Inflammatory macrophage treated with lipopolysaccharide for 1 hour (primary cell): ENCODE measurements at places on chromosomes 5 and 9.

DNA sequence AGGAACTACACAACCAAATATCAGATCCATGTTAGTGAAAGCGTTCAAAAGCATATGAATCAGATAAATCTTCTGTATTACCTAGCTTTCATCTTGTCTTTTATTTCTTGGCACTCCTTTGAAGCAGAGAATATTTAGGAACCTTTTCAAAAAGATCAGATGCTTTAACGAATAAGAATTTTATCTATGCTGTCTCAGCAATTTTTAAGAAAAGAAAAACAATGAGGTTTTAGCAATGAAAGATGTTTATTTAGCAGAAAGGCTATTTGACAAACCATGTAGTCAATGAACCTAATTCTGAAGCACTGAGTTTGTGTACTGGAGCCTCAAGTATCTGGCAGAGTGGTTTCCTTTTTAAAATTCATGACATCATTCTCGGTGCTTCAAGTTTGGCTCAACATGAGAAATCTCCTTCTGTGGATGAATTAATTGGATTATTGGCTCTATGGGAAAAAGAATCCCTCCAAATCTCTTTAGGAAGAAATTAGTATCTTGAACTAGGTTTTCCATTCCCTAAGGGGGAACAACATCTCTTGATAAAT is 534.7 kb downstream of the CAAP1 start:
- no peak for DNase-seq

DNA sequence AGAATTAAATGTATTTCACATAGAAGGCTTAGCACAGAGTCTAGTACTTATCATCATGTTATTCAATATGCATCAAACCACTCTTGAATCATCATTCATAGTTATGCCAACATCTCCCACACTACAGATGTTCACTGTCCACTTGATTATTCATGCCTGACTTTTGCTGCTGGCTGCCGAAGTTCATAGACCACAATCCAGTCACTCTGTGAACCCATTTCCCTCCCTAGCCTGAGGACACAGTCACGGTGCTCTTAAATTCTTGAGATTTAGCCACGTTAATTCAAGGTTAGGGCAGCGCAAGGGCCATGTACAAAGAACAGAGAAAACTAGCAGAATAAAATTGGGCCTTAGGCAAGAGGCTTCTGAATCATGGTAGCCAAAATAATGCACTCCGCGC is 32.4 kb downstream of the ABCA1 start:
- no peak for DNase-seq

- no peak for DNase-seq
Observed at GRCh38 chr5:168163966-168164365, 127.5 kb upstream of the WWC1 start.

- DNase-seq = no peak
Observed at GRCh38 chr5:133034064-133034463, 7.7 kb upstream of the ZCCHC10 start.

DNA sequence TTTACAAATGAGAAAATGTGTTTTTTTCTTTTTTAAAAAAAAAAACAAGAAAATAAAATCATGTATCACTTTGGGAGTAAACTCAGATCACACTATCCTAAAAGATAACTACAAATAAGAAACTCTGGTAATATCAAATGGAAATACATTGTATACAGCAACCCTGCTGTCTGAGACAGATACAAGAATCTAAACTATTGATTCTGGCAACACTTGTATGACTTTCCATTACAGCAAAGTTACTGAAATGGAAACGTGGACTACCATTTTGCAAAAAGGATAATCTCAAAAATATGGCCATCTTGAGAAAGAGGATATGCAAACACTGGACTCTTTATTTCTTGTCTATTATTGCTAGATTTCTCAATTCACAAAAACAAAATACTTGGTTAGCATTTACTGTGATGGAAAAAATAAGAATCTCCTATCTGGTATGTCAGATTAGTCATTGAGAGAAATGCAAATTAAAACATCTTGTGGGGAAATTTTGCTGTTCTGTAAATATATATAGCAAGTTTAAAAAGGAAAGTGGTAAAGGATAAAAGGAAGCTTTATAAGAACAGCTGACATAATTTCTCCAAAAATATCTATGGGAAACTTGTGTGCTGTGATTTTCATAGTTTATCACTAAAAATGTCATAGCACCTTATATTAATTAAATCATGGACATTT is 112.9 kb upstream of the FER start:
- peak; percentile 26 for DNase-seq

GRCh38 chr5:144731786-144732185 is 561.1 kb downstream of the KCTD16 start:
- no peak for DNase-seq

DNA sequence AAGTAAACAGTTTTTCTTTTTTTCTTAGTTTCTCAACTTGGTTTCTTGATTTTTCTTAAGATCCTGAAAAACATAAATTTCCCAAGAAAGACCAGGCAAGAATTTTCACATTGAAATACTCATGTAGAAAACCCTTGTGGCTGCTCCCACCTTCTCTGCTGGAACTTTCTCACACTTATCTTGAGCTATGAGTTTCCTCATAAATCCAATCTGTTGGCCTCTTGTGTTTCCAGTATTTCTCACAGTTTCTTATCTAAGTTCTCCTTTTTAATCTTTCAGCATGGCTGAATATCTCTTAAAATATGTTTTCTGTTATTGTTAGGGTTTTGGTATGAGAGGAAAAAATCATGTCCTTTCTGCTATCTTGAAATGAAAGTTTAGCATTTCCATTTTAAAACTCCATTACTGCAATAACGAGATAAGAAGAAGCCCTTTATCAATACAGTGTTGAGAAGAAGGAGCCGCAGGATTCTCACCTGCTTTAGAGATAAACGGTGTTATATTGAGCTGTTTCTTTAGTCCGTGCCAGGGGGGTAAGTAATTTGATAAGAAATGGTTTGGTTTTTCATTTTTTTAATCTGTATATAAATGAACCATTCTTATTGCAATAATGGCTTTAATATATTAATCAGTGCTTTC is 89.3 kb downstream of the ALDH1A1 start:
- DNase-seq = no peak

DNA sequence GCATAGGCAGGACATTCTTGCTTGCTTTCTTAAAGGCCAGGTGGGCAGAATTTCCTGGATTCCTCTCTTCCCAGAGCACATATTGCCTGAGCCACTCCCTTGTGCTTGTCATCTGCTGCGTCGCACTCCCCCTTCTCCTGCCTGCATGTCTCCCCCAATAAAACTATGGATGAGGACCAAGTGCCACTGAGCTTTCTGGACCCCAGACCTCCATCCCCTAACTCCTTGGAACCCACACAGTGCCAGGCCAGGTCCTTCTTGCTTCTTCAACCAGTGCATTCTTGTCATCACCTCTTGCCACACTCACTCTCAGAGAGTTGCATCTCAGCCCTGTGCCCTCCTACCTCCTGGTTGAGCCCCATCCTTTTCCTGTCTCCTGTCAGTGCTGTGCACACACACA is 157.9 kb upstream of the PANK3 start:
- no peak for DNase-seq

- DNase-seq = peak; percentile 72
Observed at GRCh38 chr5:115838885-115839518, 2.4 kb downstream of the ATG12 start.

DNA sequence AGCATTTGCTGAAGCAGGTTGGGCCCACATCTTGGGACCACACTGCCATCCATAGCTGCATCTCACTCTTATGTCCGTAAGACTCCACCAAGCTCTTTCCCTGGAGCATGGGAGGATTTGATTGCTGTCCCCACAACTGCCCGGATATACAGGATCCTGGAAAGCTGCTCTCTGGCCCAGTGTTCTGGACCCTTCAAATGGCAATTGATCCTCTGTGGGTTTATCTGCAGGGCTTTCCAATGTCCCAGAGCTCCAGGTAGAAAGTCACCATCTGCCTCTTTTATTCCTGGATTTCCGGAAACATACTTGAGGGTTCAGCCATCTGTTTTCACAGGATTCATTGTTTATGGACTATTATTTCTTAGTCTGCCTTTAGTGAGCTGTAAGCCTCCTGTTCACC is 214.6 kb downstream of the SREK1 start:
- no peak for DNase-seq

- DNase-seq = no peak
Observed at GRCh38 chr5:174916227-174916626, 191.8 kb downstream of the MSX2 start.

GRCh38 chr9:131395157-131396098 is 1.5 kb downstream of the PRRC2B start:
- no peak for DNase-seq

DNA sequence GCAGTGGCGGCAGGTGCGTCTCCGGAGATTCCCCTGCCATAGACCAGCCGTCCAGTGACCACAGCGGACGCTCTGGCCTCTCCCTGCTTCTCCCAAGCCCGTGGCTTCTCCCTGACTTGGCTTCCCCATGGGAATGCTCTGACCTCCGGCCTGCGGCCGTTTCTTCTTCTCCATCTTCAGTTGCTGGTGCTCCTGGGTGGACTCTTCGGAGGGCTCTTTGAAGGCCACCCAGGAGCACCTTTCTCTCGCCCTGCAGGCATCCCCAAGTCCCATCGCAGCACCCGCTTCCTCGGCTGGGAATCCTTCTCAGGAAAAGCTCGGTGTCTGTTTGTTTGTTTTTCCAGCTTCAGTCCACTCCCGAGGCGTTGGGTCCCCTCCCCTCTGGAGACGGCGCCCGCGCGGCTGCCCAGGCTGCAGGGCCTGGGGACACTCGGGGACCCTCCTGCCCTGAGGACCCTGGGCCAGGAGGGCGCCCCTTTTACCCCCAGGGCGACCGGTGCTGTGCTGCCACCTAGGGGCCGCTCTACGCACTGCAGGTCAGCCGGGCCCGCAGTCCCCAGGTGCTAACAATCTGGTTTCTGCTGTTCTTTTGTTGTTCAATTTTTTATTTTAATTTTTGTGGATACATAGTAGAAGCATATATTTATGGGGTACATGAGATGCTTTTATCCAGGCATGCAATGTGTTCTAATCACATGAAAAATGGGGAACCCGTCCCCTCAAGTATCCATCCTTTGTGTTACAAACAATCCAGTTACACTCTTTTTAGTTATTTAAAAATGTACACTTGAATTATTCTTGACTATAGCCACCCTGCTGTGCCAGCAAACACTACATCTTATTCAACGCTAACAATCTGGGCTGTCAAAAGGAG is 197.9 kb upstream of the ADAMTS16 start:
- peak; percentile 17 for DNase-seq

- no peak for DNase-seq
Observed at GRCh38 chr5:177372034-177372896, 12.0 kb upstream of the SLC34A1 start.

DNA sequence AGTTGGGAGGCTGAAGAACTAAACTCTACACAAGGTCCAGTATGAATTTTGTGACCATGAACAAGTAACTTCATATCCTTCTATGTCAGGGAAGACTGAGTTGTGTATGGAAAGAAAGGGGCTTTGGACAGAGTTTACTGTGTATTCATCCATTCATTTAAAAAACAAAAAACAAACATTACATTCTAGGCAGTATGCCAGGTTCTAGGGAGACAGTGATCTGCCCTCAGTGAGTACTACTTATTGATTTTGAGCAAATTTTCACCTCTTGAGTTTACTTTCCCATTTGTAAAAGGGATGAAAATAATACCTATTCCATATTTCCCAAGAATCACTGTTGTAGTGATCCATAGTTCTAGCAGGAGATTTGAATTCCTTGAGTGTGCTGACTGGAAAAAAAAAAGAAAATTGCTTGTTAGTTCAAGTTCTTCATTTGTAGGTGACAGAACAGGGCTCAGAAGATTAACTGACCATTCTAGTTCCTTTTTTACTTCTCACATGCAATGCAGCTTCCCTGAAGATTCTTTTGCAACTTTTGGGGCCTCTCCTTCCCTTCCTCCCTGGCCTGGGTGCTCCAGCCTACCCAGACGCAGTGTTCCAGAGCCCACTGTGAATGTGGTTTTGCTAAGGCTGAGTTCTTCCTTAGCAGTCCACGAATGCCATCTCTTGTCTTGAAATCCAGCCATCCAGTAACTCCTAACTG is 2.6 kb upstream of the GAPVD1 start:
- DNase-seq = peak; percentile 76

- no peak for DNase-seq
Observed at GRCh38 chr9:88559661-88560060, 24.7 kb downstream of the NXNL2 start.
